ENCODE measurements at places on chromosomes 12 and 14.

- no peak for DNase-seq
These were observed 53.5 kb upstream of the LDHB start for GRCh38 chr12:21710958-21711775.

DNA sequence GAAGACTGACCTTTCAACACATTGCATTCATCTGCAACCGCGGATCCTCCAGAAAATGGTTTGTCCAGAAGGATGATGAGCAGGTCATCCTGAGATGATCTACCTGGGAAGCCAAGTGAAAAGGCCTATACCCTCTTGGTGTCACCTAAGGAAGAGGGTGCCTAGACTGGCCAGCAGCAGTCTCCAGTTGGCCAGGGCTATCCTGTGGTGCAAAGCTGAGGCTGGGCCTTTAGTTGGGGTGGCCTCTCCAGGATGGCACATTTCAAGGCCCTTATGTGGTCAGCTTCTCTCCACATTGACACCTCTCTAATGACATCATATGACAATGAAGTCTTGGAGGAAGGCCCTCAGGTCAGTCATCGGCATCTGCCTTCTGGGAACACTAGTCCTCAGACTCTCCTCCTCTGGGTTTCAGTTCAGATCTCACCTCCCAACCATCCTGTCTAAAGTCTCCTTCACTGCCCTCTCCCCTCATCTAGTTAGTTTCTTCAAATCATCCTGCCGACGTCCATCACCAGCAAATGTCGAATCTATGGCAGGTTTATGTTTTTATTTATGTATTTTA lies 3.3 kb upstream of the SLC22A17 start:
- no peak for DNase-seq

GRCh38 chr12:106285982-106286381 lies 16.6 kb upstream of the TCP11L2 start:
- no peak for DNase-seq

GRCh38 chr12:132572106-132572505 lies 38.3 kb downstream of the LRCOL1 start:
- DNase-seq: no peak

GRCh38 chr14:92850492-92850891 lies 56.4 kb downstream of the GOLGA5 start:
- DNase-seq: no peak

DNA sequence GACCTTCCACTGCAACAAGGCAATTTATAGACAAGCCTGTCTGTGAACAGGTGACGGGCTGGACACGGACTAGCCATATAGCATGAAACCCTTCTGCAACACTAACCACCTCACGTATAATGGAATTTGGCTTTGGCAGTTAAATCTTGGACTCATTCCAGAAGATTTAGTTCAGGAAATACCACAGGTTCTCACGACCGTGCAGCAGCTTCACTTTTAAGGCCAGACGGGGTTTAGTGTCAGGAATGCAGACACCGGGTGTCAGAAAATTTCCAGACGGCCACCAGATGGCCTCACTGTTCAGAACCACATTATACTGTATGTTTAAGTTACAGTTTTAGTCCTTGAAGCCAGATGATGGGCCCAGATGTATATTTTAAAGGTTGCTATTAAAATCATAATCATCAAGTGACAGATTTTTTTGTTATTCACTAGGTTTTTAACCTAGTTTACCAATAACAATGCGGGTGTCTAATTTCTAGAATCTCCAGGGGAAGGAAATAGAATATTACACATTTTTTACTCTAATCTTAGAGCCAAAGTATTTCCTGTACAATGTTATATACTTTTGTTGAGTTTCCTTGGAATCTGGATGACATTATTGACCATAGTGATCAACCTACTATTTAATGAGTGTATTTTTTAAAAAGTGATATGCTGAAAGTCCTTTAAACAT lies 90.5 kb upstream of the TMPO start:
- peak; percentile 72 for DNase-seq

GRCh38 chr14:89121968-89122620 lies 294.9 kb downstream of the FOXN3 start:
- no peak for DNase-seq

DNA sequence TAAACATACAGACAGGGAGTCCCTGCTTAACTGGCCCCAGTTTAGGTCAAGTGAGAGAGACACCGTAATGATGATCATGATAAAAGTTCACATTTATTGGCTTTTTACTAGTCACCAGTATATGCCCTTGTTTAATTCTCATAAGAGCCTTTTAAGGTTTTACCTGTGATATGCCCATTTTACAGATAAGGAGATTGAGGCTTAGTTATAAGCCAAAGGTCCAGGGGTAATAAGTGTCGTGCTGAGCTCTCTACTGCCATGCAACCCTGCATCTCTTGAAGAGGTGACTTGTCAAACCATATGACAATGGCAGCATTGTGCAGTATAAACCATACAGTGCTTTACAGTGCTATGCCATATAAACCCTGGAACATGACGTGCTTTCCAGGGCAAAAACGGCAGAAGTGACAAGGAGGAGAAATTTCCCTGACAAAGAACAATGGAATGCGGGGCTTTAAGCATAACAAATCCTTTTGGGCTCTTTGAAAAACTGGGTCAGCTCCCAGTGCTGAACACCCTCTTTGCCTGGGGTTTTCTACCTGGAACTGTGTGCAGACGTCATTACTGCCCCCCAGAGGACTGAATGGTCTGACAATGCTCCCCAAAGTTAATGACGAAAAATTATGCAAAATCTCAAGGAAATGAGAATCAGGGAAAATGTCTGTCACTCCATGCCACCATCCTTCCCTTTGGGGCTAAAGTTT lies 59.7 kb upstream of the C14orf132 start:
- no peak for DNase-seq

DNA sequence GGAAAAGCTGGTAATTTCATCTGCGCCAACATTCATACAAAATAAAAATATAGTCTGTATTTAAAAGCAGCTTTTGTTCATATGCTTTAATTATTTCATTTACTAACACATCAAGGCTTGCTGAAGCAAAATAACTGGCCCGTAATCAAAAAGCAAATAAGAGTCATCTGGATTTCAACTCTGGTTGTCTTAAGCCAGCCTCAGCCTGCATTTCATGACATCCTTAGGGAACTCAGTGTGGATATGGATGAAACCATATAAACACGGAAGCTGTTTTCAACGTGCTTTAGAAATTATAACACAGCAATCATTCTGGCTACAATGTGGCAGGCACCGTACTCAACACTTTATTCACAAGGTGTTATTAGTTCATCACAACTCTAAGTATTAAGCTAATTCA lies 852 bp downstream of the COX16 start:
- no peak for DNase-seq

DNA sequence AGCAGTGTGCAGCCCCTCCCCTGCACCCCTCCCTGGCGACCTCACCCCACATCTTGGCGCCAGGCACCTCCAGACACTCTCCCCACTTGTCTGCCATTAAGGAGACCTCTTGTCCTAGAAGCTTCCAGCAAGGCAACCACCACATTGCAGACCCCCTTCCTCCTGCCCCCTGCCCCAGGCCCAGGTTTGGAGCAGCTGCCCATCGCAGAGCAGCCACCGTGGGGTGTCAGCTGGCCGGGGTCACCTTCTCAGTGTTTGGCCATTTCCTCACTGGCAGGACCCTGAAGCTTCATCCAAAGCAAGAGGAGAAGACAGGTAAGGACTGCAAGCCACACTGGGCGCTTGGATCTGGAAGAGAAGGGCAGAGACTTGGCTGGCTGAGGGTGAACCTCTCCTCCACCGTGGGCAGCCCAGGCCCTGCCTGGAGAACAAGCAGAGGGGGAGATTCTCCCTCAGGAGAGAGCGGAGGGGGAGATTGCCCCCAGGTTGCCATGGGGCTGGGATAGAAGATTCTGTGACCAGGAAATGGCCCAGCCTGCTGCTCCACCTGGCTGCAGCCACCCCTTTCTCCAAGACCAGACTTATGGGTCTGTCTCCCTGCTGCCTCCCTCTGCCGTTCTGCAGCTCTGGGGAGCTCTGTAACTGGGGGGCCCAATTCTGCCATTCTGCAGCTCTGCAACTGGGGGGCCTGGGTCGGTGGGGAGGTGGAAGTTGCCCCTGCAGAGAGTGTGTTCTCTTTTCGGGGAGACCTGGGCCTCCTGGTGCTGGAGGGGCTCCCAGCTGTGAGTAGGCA lies 72.9 kb upstream of the C14orf180 start:
- no peak for DNase-seq

GRCh38 chr14:97180304-97181200 lies 383.4 kb downstream of the VRK1 start:
- peak; percentile 80 for DNase-seq

DNA sequence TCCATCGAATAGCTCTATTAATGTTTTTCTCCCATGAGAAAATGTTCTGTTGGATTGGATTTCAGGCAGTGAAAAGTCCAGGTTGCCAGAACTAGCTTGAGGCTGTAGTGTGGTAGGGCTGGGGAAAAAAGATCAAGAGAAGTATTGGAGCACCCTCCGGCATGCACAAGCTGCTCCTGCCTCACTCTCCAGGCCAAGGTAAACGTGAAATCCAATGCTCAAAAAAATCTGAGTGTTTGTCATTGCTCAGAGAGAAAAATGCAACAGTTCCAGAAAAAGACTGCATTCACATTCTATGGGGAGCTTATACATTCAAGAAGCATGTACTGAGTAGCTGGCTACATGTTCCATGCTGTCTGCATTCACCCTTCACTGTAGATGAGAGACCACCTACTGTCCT lies 680.9 kb upstream of the TBX3 start:
- DNase-seq: no peak

- DNase-seq: no peak
These were observed 82.2 kb downstream of the ATXN7L3B start for GRCh38 chr12:74619884-74620283.

DNA sequence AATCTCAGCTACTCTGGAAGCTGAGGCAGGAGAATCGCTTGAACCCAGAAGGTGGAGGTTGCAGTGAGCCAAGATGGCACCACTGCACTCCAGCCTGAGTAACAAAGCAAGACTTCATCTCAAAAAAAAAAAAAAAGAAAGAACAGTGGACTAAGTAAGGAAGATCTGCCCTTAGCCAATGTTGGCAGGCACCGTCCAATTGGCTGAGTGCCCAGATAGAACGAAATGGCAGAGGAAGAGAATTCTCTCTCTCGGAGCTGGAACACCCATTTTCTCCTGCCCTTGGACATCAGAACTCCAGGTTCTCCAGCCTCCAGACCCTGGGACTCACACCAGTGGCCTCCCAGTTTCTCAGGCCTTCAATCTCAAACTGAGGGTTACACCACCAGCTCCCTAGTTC lies 49.9 kb downstream of the ESR2 start:
- DNase-seq: no peak

DNA sequence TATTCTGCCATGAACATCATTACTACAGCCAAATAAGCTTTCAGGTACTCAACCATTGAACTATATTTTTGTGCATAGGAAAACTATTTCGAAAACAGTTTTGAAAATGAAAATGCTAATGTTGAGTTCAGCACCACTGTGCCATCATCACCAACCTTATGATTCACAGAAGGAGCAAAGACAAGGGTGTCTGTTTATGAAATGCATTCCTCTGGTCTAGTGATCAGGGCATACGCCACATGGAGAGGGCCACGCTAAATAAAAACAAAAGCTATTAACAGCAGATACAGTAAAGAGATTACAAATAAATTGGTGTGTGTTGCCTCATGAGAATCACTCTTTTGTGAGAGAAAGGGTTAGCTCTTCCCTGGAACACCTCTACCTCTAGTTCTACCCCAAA lies 43.2 kb upstream of the BMAL2 start:
- no peak for DNase-seq

DNA sequence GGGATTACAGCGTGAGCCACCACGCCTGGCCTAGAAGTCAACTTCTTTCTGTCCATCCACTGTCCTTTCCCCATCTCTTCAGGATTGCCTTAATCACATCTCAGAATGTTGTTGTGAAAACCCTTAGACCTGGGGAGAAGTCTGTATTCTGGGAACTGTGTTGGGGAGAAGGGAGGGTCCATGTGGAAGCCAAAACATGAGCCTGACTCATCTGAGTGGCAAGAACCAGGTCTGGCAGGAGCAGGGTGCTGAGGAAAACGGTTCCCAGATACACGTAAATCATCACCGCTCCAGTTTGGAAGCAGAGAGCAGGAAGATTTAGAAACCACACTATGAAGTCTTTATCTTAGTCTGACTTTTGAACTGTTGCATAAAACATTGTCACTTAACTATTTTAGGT lies 245.6 kb upstream of the RGS6 start:
- DNase-seq: no peak

DNA sequence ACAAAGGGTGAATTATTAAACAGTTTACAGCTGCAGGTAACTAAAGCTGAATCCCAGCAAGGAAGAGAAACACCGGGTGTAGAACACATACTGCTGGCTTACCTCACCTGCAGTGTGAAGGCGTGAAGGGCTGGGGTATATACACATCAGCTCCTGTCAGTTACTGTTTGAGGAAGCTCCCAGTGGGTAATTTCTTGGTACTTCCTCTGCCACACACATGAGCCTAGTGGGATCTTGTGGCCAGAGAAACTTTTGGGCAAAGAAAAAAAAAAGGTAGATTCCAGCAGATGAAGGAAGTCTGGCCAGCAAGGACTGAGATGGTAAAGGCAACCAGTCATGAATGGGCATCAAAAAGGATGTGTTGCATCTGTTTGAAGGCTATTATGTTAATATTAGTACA lies 14.0 kb upstream of the GPR33 start:
- DNase-seq: no peak

Measured in RCC 7860 (cell line).